ENCODE measurements at places on chromosomes 4 and X.

DNA sequence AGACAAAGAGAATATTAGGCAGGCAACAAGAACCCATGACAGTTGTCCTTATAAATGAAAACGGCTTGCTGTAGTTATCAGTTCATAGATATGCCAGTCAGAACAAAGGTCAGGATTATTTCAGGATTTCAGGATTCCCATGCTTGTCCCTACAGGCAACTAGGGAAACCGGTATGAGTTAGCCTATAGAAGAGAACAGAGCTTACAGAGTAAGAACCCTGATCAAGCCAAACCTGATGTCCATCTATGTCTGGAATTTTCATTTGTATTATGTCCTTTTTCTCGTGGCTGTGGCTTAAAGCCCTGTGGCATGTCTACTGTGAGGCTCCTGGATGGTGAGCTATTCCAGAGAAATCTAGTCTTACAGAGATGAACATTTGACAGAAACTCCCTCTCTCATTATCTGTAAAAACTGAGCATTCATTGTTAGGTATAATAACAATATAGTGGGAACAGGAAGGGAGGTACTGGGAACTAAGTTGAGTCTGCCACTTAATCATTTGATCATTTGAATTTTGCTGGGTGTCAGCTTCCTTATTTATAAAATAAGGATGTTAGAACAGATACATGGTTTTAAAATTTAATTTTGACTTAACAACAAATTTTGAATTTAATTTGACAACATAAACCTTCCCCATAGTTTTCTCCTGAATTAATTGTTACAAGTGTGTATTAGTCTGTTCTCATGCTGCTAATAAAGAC is 129.5 kb upstream of the KLF3 start:
- no peak for DNase-seq

DNA sequence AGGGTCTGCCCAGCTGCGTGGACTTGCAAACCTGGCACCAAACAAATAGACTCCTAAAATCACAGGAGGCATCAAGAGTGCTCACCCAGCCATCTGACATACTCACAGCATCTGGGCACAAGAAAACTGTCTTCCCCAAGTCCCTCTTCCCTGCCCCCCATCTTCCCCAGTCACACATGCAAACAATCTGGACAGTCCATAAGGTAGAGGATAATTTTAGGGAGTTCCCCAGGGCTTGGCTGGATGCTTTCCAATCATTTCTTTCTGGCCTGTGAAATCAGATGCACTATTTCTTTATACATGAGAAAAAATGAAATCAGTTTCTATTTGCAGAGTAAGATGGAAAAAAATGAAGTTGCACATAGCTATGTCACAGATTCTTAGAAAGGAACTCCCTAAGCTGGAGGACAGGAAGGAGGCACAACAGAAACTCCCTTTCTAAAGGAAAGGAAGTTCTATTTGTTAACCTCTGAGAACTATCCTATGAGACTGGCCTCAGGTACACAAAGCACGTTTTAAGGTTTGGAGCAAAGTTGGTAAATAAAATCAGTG is 342.3 kb downstream of the HNRNPD start:
- no peak for DNase-seq

DNA sequence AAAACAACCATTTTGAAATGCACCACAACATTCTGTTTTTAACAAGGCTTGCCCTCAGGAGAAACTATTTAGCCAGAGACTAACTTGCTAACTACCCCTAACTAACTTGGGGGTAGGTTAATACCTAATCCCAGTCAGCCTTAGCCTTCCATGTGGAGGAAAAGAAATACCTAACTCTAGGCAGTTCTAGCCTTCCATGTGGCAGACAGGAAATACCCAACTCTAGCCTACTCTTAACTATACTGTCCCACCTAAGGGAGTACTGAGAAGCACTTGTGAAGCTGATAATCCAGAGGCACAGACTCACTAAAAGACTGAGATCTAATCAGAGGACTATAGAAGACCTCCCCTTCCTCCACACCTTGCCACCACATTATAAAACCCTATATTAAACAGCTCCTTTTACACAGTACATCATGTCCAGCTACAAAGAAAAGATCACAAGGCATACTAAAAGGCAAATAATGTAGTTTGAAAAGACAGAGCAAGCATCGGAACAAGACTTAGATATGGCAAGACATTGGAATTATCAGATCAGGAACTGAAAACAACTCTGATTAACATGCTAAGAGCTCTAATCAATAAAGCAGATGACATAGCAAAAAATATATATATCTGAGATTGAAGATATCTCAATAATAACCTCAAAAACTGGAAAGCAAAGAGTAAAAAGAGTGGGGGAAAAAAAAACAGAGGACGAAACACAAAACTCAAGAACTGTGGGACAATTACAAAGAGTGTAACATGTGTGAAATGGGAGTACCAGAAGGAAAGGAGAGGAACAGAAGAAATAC is 52.2 kb downstream of the FRYL start:
- DNase-seq, result no peak

DNA sequence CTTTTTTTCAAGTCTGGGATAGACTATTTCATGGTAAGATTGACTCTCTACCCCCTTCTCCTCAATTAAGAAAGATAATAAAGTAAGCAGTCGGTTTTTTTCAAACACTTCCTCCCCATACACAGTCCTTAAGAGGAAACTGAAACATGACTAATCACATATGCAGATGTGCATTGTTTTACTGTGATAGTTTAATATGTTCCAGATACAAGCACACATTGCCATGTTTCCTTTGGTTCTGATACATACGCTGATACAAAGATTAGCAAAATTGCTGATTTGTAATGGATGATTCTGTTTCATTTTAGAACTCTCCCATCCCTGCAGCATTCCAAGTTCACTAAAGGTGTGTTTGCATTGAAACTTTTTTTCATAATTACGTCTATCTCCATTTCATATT is 76.1 kb downstream of the FBXO8 start:
- no peak for DNase-seq

GRCh38 chr4:168600796-168601583 is 104.1 kb downstream of the PALLD start:
- DNase-seq, result no peak

GRCh38 chr4:175930471-175930870 is 118.4 kb upstream of the GPM6A start:
- no peak for DNase-seq

GRCh38 chrX:118627084-118627758 is 100.2 kb upstream of the IL13RA1 start:
- DNase-seq, result no peak

- DNase-seq, result no peak
Measured at GRCh38 chr4:11138964-11139363, 289.7 kb downstream of the HS3ST1 start.

All from stimulated activated CD8-positive, alpha-beta memory T cell treated with anti-CD3 and anti-CD28 coated beads, Interleukin-4, amount 100 ng/mL, for 1 hour (primary cell).